ENCODE measurements at places on chromosomes 7 and 10.
A peak's percentile ranks its signal among the peaks of the same experiment; 100 is the strongest.

GRCh38 chr10:7986851-7987250, 67.6 kb upstream of the GATA3 start:
- no peak overlapping the region for H3K27ac ChIP-seq
- DNase-seq, result no peak
- H3K4me3 ChIP-seq, result no peak overlapping the region
- H3K36me3 ChIP-seq, result no peaks in the 10 kb centered on the region
- no peaks in the 10 kb centered on the region for H3K4me1 ChIP-seq

DNA sequence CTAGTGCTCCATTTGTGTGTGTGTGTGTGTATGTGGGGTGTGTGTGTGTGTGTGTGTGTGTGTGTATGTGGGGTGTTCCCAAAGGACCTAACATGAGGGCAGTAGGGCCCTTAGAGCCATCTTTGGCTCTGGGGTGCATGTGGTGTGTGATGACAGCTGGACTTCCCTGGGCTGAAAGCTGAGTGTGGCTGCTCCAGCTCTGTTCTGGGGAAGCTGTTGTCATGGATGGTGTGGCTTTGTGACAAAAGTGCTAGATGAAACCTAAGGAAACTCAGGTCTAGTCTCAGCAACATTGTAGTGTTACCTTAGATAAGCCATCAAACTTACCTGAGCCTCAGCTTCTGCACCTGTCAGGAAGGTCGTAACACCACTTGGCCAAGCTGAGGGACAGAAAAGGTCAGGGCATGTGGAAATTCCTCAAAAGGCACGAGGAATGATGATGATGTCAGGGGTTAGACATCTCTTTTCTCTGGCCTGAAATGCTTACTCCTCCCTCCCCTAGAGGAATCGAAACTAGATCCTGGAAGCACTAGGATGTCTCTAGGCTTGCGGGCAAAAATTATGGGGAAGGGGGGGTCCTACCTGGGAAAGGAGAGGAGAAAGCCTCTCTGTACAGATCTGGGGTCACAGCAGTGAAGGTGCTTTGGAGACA, 115.4 kb downstream of the RPS24 start:
- no peak overlapping the region for H3K4me3 ChIP-seq
- peak; percentile 2 for DNase-seq
- no peaks in the 10 kb centered on the region for H3K36me3 ChIP-seq
- H3K27ac ChIP-seq, result no peak overlapping the region
- no peaks in the 10 kb centered on the region for H3K4me1 ChIP-seq

- no peak overlapping the region for H3K27ac ChIP-seq
- H3K36me3 ChIP-seq, result no peaks in the 10 kb centered on the region
- no peaks in the 10 kb centered on the region for H3K4me1 ChIP-seq
- no peak overlapping the region for H3K4me3 ChIP-seq
Observed at GRCh38 chr7:33806298-33807154, 98.8 kb upstream of the BMPER start.

DNA sequence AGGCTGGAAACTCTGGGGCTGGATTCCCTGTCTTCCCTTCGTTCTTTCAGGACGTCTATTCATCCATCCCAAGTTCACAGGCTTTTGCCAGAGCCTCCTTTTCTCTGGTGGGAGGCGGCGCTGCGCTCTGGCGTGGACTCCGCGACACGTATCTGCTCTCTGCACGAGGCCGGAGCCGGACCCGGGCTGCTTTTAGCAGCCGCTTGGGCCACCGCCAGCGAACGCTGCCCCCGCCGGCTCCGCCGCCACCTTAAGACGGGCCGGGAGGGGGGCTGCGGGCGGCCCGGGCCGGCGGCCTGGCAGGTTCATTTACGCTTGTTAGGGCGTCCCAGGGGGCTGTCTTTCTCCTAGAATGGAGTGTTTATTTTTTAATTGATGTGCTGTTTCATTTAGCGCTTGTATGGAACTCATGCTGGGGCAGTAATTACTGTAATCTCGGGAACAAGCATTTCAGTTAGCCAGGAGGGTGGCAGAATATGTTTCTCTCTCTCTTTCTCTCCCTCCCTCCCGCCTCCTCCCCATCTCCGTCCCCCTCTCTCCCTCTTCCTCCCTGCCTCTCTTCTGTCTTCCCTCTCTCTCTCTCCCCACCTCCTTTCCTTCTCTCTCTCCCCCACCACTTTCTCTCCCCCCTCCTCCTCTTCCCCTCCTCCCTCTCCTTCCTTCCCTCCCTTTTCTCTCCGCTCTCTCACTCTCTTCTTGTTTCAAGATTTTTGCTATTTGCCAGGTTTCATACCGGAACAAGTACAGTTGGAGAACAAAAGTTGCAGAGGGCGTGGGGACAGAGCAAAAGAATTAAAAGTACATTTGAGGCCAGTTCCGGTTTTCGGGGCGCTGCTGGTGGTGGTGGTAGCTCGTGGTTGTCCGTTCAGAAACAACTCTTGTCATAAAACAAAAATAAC, 1.3 kb upstream of the FZD8 start:
- peak overlapping the region; percentile 94 for H3K4me3 ChIP-seq
- H3K4me1 ChIP-seq, result peaks cover 48% of the 10 kb centered on the region
- H3K27ac ChIP-seq, result peak overlapping the region; percentile 38
- peaks cover 7% of the 10 kb centered on the region for H3K27me3 ChIP-seq
- DNase-seq, result no peak

GRCh38 chr10:116765648-116766081, 23.3 kb upstream of the HSPA12A start:
- DNase-seq, result peak; percentile 51
- peaks cover 22% of the 10 kb centered on the region for H3K4me1 ChIP-seq
- no peak overlapping the region for H3K27ac ChIP-seq

GRCh38 chr10:119449760-119450461, 92.6 kb downstream of the RGS10 start:
- H3K4me1 ChIP-seq, result peaks cover 28% of the 10 kb centered on the region
- peak overlapping the region; percentile 48 for H3K27ac ChIP-seq
- H3K36me3 ChIP-seq, result peaks cover 22% of the 10 kb centered on the region
- H3K27me3 ChIP-seq, result no peaks in the 10 kb centered on the region
- no peak overlapping the region for H3K4me3 ChIP-seq
